ENCODE measurements at places on chromosomes 12 and 14. TPM values are rescaled to one million over a fixed set of nuclear protein-coding genes. Genes with fewer than 3 reads are reported as not detected.

DNA sequence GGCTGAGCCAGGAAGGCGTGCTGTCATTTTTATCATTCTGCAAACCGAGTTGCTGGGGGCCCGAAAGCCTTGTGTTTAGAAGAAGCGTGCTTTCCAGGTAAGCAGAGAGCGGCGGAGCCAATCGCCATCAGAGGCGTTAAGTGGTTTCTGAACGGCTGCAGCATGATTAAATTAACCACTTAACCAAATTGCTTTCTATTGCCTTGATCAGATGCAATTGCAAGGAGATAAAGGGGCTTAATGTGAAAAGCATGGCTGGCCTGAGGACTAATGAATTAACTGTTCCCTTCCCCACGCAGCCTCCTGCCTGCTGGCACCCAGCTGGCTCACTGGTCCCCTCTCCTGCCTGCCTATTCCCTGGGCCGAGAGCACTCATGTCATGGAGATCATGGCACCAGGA is 36.6 kb upstream of the CHGA start:
- no peak for DNase-seq
- no peaks in the 10 kb centered on the region for H3K4me1 ChIP-seq
- no peaks in the 10 kb centered on the region for H3K36me3 ChIP-seq
- H3K4me3 ChIP-seq = no peak overlapping the region
- H3K27ac ChIP-seq = no peak overlapping the region
- H3K27me3 ChIP-seq = peaks cover 15% of the 10 kb centered on the region

The PGF gene
- 30.0 TPM for polyA plus RNA-seq

DNA sequence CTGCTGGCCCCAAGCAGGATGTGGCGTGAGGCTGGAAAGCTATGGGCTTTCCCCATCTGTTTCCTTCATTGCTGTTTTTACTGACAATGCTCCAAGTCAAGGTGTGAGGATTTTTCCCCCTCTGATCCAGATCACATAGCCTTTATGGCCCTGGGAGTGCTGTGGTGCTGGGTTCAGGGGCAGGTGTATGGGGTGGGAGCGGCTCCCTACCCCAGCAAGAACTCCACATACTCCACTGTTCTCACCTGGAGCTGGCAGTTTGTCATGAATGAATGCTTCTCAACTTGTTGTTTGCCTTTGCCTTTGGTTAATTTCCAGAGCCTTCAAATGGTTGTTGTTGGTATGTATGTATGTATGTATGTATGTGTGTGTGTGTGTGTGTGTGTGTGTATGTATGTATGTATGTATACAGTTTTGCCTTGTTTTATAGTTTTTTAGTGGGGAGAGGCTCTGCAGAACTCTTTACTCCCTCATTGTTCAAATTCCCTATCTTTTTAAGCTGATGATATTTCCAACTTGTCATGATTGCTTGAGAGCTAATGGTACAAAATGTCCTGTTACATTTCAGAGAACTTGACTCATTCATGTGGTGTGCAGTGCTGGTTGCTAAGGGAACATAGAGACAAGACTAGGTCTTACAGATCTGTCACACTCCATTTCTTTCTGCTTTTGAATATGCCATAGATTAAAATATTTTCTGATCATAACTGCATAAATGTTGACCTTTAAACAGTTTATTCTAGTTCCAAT is 36.6 kb upstream of the ASPG start:
- H3K27me3 ChIP-seq = no peaks in the 10 kb centered on the region
- H3K4me1 ChIP-seq = no peaks in the 10 kb centered on the region
- no peak overlapping the region for H3K27ac ChIP-seq
- H3K36me3 ChIP-seq = no peaks in the 10 kb centered on the region
- H3K4me3 ChIP-seq = no peak overlapping the region
- DNase-seq = peak; percentile 11

GRCh38 chr14:22981876-22982476 is 375 bp downstream of the AJUBA start:
- H3K4me1 ChIP-seq = peaks cover 45% of the 10 kb centered on the region
- peak; percentile 42 for DNase-seq
- peaks cover 13% of the 10 kb centered on the region for H3K27me3 ChIP-seq
- peak overlapping the region; percentile 95 for H3K4me3 ChIP-seq
- peaks cover 12% of the 10 kb centered on the region for H3K36me3 ChIP-seq

DNA sequence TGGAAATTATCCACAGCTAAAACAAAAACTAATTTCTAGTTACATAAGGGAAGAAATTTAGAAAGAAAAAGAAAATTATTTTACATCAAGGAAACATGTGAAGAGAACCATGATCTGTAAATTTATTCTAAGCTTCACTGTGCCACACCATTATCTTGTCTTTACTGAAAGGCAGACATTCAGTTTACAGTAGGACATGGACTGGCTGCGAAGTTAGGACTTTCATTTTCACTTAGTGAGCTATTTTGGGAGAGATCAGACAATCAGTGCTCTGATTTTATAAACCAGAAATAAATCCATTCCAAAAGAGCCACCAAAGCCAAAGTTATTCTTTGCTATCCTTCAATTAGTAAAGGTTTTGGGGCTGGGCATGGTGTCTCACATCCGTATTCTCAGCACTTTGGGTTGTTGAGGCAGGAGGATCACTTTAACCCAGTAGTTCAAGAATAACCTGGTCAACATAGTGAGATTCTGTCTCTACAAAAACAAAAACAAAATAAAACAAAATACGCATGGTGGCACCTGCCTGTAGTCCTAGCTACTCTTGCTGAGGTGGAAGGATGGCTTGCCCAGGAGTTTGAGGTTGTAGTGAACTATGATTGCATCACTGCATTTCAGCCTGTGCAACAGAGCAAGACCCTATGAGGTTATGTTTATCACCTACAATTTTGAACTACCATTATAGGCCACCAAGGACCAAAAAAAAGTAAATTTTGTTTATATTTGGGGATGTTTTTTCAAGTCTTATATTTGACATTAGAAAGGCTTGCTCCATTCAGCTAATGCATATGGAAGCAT is 1084.8 kb upstream of the ATXN7L3B start:
- H3K36me3 ChIP-seq = no peaks in the 10 kb centered on the region
- no peak overlapping the region for H3K27ac ChIP-seq
- no peak overlapping the region for H3K4me3 ChIP-seq
- H3K4me1 ChIP-seq = no peaks in the 10 kb centered on the region

The TCHP gene
- 24.5 TPM for polyA plus RNA-seq

The ATG14 gene
- 15.7 TPM for polyA plus RNA-seq

DNA sequence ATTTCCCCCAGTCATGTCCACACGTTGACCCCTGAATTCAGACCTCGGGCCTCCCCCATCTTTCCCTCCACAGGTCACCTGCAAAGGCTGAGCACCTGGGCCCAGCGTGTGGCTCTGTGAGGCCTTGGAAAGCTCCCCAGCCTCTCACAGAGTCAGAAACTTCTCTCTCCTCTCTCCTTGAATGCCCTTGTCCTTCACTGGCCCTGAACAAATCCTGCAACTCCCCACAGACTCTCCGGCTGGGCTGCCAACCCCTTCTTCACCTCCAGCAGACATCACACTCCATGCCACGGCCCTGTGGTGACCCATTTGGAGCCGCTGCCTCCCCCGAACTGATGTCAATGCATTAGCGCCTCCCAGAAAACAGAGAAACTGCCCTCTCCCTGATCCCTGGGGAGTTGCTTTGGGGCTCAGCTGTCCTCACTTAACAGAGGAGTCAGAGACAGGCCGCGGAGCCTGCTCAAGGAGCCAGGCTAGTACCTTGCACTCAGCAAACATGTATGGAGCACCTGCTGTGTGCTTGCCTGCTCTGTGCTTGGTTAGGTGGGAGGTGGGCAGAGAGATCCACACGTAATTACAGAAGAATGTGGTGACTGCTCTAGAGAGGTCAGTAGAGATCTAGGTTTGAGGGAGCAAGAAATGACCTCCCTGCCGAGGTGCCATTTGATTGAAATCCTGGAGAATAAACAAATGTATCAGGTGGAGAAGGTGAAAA is 99.2 kb upstream of the PWP1 start:
- no peak overlapping the region for H3K27ac ChIP-seq
- H3K36me3 ChIP-seq = no peaks in the 10 kb centered on the region
- no peak overlapping the region for H3K4me3 ChIP-seq
- no peak for DNase-seq
- peaks cover 19% of the 10 kb centered on the region for H3K27me3 ChIP-seq
- peaks cover 4% of the 10 kb centered on the region for H3K4me1 ChIP-seq

GRCh38 chr14:35818346-35819115 is 7.6 kb upstream of the BRMS1L start:
- no peaks in the 10 kb centered on the region for H3K4me1 ChIP-seq
- no peak overlapping the region for H3K4me3 ChIP-seq
- DNase-seq = peak; percentile 57
- no peaks in the 10 kb centered on the region for H3K36me3 ChIP-seq
- no peaks in the 10 kb centered on the region for H3K27me3 ChIP-seq
- no peak overlapping the region for H3K27ac ChIP-seq

- DNase-seq = no peak
- no peaks in the 10 kb centered on the region for H3K36me3 ChIP-seq
- H3K4me1 ChIP-seq = no peaks in the 10 kb centered on the region
- H3K27me3 ChIP-seq = no peaks in the 10 kb centered on the region
Observed at GRCh38 chr12:29521951-29522350, 24.5 kb upstream of the OVCH1 start.

GRCh38 chr14:54572316-54572715 is 5.4 kb downstream of the SAMD4A start:
- no peak overlapping the region for H3K27ac ChIP-seq
- H3K27me3 ChIP-seq = no peaks in the 10 kb centered on the region
- DNase-seq = peak; percentile 33
- no peak overlapping the region for H3K4me3 ChIP-seq
- peaks cover 32% of the 10 kb centered on the region for H3K4me1 ChIP-seq

- H3K27ac ChIP-seq = no peak overlapping the region
- no peak overlapping the region for H3K4me3 ChIP-seq
- H3K27me3 ChIP-seq = no peaks in the 10 kb centered on the region
- no peaks in the 10 kb centered on the region for H3K4me1 ChIP-seq
- DNase-seq = no peak
Observed at GRCh38 chr12:80142640-80143039, 43.3 kb downstream of the OTOGL start.

The SLC6A13 gene
- 0.77 TPM for polyA plus RNA-seq

DNA sequence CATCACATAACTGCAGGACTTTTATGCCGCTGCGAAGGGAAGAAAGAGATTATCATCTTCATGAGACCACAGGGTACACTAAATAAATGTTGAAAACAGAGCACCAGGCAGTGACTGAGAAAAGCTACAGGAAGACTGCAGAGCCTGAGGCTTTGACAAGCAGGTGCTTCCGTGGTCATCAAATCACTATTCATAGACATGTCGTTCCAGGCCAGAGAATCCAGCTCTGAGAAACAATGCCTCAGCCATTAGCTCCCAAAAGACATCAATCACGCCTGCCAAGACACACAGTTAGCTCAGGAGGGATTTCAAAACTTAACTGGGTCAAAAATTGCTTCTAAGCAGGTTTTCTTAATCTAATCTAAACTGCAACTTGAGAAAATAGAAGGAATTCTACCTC is 47.2 kb upstream of the GARIN6 start:
- DNase-seq = no peak
- no peaks in the 10 kb centered on the region for H3K4me1 ChIP-seq
- no peak overlapping the region for H3K4me3 ChIP-seq
- no peak overlapping the region for H3K27ac ChIP-seq
- no peaks in the 10 kb centered on the region for H3K27me3 ChIP-seq

The TMEM229B gene
- polyA plus RNA-seq = 0.55 TPM

DNA sequence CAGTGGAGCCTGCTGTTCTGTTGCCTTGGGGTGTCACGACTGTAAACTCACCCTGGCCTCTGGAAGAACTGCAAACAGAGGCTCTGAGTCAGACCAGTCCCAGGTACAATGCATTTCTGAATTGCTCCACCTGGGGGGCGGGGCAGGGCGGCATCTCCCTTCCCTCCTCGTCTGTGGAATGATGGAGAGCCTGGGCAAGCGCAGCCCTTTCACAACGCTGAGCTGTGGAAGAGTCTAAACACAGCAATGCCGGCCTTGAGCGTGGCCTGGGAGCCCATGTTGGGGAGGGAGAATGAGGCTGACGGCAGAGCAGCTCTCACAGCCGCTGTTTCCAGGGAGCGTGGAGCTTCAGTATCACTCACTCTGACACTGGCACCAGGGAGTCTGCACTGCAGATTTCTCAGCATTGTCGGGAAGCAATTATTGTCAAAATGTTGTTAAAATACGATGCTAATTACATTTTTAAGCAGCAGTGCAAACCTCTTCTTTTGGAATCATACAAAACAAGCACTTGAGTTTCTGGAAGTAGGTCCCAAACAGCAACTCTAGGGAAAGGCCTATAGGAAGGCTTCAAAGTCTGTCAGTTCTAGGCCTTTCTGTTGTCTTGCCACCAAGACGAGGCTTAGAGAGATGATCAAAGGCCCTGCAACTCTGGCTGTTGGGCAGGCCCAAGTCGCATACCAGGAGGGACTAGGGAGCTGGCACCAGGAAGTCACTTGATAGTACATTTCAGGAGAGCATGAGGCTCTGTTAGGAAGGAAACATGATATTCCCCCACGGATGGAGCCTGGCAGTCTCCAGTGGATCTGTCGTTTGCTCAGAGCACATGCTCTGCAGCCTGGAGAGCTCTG is 244.0 kb upstream of the FKBP4 start:
- H3K4me1 ChIP-seq = peaks cover 4% of the 10 kb centered on the region
- H3K27me3 ChIP-seq = peaks cover 3% of the 10 kb centered on the region
- no peak overlapping the region for H3K27ac ChIP-seq
- no peaks in the 10 kb centered on the region for H3K36me3 ChIP-seq
- no peak for DNase-seq

The TAOK3 gene
- polyA plus RNA-seq = 17.3 TPM

The PRB2 gene
- polyA plus RNA-seq = not detected

- H3K27me3 ChIP-seq = peaks cover 9% of the 10 kb centered on the region
- H3K4me3 ChIP-seq = no peak overlapping the region
- no peaks in the 10 kb centered on the region for H3K4me1 ChIP-seq
- no peak for DNase-seq
- H3K27ac ChIP-seq = no peak overlapping the region
- no peaks in the 10 kb centered on the region for H3K36me3 ChIP-seq
Observed at GRCh38 chr12:94109160-94109559, 39.2 kb upstream of the PLXNC1 start.

GRCh38 chr14:38762426-38762825 is 340.6 kb downstream of the SEC23A start:
- no peaks in the 10 kb centered on the region for H3K36me3 ChIP-seq
- H3K27me3 ChIP-seq = no peaks in the 10 kb centered on the region
- DNase-seq = peak; percentile 5
- no peak overlapping the region for H3K27ac ChIP-seq
- H3K4me3 ChIP-seq = no peak overlapping the region

DNA sequence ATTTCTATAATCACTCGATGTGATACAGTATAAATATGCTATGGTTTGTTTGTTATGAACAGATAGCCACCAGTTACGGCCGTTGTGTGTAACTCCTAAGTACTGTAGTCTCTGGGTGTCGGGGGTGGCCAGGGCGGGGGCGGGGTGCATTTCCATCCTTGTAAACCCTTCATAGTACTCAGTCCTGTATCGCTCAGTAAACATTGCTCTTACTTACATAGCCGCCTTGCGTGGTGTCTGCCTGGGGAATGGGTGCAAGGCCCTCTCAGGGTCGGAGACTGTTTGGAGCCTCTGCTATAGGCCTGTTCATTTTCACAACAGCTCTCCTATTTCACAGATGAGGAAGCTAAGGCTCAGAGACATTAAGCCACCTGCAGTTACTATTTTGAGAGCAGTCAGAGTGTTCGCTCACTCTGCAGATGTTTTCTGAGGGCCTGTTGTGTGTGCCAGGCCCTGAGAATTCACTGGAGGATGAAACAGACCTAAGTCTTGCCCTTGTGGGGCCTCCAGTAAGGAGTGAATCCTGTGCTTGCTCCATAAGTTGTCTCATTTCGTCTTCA is 42.5 kb downstream of the JDP2 start:
- H3K4me1 ChIP-seq = peaks cover 2% of the 10 kb centered on the region
- no peaks in the 10 kb centered on the region for H3K27me3 ChIP-seq
- H3K4me3 ChIP-seq = no peak overlapping the region
- no peak overlapping the region for H3K27ac ChIP-seq
- H3K36me3 ChIP-seq = peaks cover 59% of the 10 kb centered on the region

The USP44 gene
- polyA plus RNA-seq = 1.5 TPM
